ENCODE measurements at places on chromosomes 7 and 10. TPM values are rescaled to one million over a fixed set of nuclear protein-coding genes. Genes with fewer than 3 reads are reported as not detected.

- DNase-seq, result no peak
Measured at GRCh38 chr7:71563276-71563675, 431.3 kb downstream of the GALNT17 start.

DNA sequence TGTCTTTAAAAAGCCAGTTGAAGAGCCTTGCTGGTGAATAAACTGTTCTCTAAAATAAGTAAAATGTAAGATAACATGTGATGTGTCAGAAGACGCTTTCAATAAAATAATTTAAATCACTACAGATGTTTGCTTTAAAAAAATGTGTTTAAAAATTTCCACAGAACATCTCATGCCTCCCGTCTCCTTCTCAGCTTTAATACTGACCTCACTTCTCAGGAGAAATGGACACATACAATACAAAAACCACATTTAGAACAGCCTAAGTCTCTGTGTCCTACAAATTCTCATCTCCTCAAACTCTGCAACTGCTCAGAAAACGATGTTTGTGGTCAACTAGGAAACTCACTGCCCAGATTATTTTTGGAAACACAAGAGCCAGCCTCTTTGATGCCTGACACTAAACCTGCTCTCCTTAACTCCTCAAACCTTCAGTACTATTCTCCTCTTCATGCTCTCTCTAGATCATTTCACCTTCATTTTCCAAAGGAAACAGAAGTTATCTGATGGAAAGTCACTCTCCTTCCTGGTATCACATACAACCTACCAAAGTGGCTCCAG, 120.3 kb downstream of the ZNF438 start:
- DNase-seq, result no peak

GRCh38 chr10:74293686-74294371, 142.8 kb downstream of the ADK start:
- peak; percentile 55 for DNase-seq

DNA sequence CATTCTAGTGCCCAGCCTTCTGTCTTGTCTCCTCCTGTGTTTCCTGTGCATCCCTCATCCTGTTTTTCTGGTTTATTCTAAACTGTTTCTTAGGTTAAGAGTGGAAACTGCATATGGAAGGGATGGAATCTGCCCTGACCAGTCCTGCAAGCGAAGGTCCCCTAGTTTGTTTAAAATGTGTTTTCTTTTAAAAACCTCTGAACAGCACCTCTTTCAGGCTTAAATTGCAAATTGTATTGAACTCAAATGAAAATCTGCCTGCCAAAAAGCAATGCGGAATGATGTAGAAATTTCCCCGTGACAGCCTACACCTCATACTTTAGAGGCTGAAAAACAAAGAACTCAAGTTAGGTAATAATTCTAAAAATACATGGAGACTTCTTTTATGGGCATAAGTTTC, 222.8 kb upstream of the IMMP2L start:
- DNase-seq, result no peak

- DNase-seq, result no peak
Measured at GRCh38 chr10:120979435-120980278, 128.5 kb downstream of the WDR11 start.

DNA sequence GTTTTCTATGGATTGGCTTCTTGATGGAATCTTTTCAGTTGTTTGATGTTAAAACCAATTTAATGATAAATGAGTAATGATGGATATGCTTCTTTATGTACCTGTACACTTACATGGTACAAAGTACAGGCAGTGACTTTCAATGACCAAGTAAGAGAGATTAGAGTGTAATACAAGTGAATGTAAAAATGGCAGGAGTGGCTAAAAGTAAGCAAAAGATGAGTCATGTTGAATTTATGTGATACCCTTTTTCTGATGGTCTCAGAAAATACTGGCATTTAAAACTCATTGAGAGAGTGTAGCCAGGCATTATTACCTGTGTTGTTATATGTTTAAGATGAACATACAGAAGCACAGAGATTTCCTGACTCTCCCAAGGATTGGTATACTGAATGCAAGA, 97.1 kb downstream of the GPR85 start:
- no peak for DNase-seq

- DNase-seq, result no peak
Measured at GRCh38 chr10:66848856-66849255, 77.0 kb upstream of the LRRTM3 start.

GRCh38 chr7:64463636-64464375, 99.1 kb downstream of the ZNF680 start:
- no peak for DNase-seq

GRCh38 chr7:69907720-69908119, 309.4 kb downstream of the AUTS2 start:
- DNase-seq, result no peak

DNA sequence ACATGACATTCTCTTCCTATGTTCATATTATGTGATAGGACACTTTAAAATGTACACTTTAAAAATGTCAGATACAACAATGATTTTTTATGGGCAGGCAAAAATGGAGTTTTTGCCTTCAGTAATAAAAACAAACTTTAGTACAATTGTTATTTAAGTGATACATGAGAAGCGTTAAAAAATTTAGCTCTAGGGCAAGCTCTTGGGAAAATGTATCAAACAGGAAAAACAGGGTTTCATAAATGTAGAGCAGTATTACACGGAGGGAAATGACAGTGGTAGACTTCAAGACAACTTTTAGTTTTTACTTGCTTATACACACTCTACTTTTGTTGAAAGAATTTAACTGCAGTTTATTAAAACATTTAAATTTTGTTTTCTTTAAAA, 1.5 kb downstream of the FHIP2A start:
- no peak for DNase-seq

DNA sequence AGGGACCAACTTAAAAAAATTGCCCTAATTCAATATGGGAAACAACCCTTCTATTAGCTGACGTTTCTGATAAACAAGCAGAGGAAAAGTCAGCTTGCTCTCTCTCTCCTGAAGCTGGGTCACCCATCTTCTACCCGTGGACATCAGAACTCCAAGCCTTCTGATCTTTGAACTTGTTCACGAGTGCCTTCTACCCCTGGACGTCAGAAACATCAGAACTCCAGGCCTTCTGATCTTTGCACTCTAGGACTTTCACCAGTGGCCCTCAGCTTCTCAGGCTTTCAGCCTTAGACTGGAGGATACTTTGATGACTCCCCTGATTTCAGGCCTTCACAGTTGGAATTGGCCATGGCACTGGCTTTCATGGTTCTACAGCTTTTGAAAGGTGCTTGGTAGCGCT, 41.8 kb downstream of the AKR1C8 start:
- DNase-seq, result no peak

DNA sequence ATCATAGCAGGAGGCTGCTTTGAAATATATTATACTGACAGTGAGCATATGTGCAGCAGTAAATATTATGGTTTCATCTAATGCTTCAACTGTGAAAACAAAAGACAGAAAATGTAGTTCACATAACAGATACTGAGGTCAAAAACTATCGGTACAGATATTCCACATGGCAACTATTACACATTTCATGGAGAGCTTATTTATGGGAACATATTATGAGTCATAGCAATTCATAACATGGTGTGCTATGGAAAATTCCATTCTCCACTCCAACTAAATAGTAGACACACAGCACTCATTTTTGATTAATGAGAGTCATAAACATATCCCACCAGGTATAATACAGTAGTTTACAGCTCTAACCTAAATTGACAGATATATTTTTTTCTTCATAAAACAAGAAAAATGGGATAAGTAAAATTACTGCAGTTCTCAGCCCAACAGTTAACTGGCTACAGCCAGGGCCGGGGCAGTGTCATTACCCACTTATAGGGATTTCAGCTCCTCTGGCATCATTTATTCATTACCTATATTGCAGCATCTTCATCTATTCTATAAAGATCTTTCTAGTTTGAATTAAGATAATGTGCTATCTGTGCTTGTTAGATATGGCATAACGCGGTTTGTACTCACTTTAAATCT, 475.6 kb upstream of the KLF6 start:
- no peak for DNase-seq

DNA sequence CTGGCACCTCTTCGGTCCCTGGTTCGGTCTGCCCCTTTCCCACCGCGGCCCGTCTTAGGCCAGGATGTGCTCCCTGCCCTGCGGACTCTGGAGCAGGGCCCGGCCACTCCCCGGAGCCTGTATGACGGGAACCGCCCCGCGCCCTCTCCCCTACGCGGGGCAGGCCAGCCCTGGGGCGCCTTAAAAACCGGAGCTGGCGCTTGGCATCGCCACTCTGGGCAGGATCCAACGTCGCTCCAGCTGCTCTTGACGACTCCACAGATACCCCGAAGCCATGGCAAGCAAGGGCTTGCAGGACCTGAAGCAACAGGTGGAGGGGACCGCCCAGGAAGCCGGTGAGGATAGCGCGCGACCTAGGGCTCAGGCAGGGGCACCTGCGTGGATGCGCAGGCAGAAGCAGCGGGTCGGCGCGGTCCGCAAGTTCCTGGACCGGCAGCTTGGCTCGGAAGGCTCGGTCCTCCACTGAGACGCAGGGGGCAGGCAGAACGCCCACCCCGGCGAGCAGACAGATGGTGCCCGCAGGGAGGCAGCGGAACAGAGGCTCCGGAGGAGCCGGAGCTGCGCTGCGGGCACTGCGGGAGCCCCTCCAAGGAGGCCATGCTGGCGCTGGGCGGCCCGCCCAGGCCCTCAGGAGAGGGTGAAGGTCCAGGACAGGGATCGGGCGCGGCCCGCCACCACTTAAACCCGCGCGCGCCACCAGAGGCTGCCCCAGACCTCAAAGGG, at the start of gene ADIRF:
Gene ADIRF, plus strand, starts transcription at position 212 of the 723 bp plus-strand sequence. Its CDS starts 63 bp downstream, at position 275.
- no peak for DNase-seq

GRCh38 chr10:84211566-84211965, 13.8 kb downstream of the LRIT2 start:
- no peak for DNase-seq

DNA sequence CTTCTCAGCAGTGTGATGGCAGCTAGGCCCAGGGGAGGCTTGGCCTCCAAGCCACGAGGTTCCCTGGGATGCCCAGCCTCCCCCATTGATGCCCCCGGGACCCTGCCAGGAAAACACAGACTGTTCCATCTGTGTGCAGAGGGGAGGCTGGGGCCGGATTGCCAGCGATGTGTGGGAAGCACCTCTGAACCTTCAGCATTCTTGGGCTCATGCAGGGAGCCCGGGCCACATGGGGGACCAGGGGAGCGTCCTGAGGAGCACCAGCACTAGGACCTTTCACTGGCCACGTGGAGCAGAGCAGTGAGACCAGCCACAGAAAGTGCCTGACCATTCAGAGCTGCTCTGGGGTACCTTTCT, 2.6 kb downstream of the IMPDH1 start:
- DNase-seq, result no peak

DNA sequence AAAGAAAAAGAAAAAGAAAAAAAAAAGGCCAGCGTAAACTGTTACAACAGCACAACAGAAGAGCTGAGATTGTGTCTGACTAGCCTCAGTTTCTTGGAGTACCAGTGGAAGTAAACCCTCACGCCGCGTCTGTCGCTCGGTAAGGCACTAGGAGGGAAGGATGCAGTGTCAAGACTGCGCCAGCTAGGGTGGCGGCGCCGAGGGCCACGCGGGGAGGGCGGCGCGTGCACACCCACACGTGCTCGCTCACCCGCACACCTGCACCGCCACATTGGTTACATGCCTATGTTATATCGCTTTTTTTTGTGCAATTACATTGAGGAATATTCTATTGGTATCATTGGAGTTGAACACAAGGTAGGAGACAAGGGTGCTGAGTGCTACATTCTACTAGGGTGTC, 48.2 kb downstream of the CLEC2L start:
- no peak for DNase-seq

DNA sequence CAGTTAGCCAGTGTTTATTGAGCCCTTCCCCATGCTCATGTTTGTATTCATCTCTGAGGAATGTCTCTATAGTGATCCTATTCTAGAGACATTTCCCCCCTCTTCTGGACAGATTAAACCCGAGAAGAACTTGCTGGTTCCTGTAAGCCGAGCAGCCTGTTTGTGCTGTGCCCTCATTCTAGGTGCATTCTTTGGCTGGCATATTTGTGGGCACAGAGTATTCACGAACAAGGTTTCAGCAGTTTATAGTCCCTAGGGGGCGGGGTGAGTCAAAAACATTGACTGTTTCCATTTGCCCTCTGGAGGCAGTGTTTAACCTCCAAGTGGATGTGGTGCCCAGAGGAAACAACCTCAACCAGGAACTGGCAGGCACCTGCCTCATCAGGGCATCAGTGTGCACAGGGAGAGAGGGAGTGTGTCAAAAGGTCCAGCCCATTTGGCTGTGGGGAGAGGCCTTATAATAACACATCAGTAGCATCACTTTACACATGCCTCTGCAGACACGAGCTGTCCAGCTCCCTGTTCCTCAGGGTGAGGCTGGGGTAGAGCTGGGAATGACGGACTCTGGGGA, 273.3 kb upstream of the LRGUK start:
- DNase-seq, result peak; percentile 82

- no peak for DNase-seq
Measured at GRCh38 chr7:125424721-125425120, 495.1 kb upstream of the POT1 start.

DNA sequence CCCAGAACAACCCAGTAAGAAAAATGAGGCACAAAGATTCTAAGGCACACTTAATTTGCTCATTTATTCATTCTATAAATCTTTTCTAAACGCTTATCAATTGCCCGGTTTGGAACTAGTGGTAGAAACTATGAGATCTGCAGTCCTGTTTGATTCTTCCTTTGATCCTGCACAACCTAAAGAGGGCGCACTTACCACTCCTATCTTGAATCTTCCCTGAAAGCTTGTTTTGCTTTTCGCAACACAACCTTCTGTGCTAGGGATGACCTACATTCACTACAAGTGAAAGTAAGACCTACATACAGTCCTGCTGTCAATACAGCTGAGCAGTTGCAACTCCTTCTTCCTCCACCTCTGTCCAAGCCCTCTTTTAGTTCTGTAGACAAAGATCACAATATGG, 12.6 kb upstream of the ARL4A start:
- no peak for DNase-seq

DNA sequence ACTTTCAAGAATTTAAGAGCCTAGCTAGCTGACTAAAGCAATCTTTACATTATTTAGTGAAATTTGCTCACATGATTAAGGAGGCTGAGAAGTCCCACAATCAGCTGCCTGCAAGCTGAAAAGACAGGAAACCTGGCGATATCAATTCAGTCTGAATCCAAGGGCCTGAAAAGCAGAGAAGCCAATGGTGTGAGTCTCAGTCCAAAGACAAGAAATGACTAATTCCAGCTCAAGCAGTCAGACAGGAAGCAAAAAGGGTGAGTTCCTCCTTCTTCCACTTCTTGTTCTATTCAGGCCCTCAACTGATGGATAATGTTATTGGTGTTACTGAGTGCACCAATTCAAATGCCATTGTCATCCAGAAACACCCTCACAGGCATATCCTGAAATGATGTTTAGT, 1231.6 kb upstream of the CELF2 start:
- no peak for DNase-seq

DNA sequence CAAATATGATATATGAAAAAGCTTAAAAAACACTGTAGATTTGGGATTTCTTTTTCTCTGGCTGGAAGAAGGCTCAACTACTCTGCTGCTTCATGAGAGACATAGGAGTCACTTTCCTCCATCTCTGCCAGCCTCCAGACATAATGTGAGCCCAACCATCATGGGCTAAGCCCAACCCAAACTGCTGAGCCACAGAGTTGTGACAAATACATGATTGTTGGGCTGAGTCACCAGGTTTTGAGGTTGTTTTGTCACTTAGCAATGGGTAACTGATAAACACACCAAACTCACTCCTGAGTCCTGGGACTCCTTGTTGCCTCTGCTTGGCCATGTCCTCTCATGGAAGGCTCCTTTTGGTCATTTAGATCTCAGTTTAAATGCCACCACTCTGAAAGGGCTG, 381.8 kb upstream of the FZD8 start:
- peak; percentile 61 for DNase-seq

Gene HOXA10
- 15.5 TPM for total RNA-seq

Gene CPA2
- total RNA-seq, result not detected

Gene EPHA1
- total RNA-seq, result not detected

Gene KDM7A
- total RNA-seq, result 1.2 TPM

Gene IGFBP1
- not detected for total RNA-seq

Gene USP6NL
- 8.1 TPM for total RNA-seq

Gene CCNJ
- total RNA-seq, result 0.22 TPM

Gene FFAR4
- not detected for total RNA-seq
